Stimulated activated CD4-positive, alpha-beta T cell treated with anti-CD3 and anti-CD28 coated beads, Interleukin-4, amount 100 ng/mL, for 24 hours (primary cell): ENCODE measurements at places on chromosomes 6 and 20.

GRCh38 chr6:33080127-33081089 is 4.6 kb downstream of the HLA-DPB1 start:
- DNase-seq = no peak

GRCh38 chr20:48463096-48463720 is 364.6 kb downstream of the PREX1 start:
- DNase-seq = no peak

GRCh38 chr6:38099221-38099620 is 279.7 kb downstream of the ZFAND3 start:
- no peak for DNase-seq

- no peak for DNase-seq
Observed at GRCh38 chr6:152218887-152219286, 411.4 kb downstream of the ESR1 start.

GRCh38 chr20:64093013-64093503 is 8.9 kb upstream of the LKAAEAR1 start:
- DNase-seq = no peak

GRCh38 chr6:23511817-23512216 is 614.2 kb upstream of the NRSN1 start:
- no peak for DNase-seq

- DNase-seq = no peak
Observed at GRCh38 chr6:116326181-116326671, 44.5 kb upstream of the DSE start.

- DNase-seq = peak; percentile 12
Observed at GRCh38 chr6:38495922-38496635, 143.7 kb downstream of the BTBD9 start.

GRCh38 chr6:153790876-153791473 is 248.1 kb upstream of the OPRM1 start:
- no peak for DNase-seq

DNA sequence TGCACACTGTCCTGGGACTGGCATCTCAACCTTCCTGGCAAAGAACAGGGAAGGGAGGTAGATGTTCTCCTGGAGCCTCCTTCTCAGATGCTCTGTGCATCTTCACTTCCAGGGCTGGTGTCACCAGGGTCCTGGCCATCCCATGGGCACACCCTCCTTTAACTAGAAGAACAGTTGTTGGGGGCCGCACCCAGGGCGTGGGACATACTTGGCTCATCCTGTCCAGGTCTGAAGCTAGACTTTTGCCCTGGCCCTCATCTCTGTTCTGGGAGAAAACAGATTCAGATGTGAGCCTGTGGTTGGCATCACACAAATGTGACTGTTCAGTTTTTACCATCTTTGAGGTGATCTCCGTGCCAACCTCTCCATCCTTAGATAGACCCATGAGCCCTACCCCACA is 41.6 kb downstream of the FOXC1 start:
- DNase-seq = no peak

- DNase-seq = no peak
Observed at GRCh38 chr6:44653761-44654218, 266.3 kb downstream of the CDC5L start.

DNA sequence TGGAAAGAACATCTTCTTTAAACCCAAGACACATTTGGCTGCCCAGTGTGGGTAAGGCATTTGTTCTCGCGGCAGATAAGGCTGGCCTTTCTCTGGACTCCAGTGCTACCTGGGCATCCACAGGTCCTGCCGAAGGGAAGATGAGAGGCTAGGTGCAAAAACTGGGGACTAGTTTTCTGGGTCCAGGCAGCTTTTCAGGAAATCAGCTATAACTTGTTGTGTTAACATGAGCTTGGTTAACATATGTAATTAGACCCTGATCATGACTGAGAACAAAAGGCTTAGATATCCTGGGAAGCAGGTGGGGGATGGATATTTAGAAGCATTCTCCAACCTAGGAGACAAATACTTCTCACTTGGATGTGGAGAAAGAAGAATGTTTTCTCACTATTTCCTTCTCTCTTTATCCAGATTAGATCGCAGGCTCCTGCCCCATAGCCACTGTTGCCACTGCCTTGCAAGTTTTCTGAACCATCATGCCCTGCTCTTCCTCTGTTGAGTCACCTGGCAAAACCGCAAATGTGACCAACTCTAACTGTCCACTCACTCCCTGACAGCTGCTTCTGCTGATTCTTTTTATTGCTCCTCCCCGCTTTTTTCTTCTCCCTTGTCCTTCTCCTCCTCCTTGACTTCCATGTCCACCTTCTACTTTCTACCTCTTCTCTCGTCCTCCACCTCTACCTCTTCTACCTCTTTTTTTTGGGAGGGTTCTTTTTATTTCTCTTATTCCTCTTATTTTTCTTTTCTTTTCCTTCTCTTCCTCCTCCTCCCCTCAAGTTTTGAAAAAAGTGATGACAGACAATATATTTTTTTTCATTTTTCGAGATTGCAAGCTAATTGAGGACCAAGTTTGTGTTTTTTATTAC is 258.1 kb downstream of the UTRN start:
- no peak for DNase-seq

GRCh38 chr6:79784395-79784753 is 153.2 kb downstream of the SH3BGRL2 start:
- no peak for DNase-seq

- no peak for DNase-seq
Observed at GRCh38 chr6:141744194-141744925, 388.4 kb upstream of the GJE1 start.

- no peak for DNase-seq
Observed at GRCh38 chr6:37047346-37047688, 41.9 kb downstream of the FGD2 start.

GRCh38 chr6:4017834-4018170 is 61.1 kb downstream of the FAM217A start:
- DNase-seq = no peak

GRCh38 chr6:34709386-34709785 is 12.8 kb upstream of the ILRUN start:
- DNase-seq = no peak

DNA sequence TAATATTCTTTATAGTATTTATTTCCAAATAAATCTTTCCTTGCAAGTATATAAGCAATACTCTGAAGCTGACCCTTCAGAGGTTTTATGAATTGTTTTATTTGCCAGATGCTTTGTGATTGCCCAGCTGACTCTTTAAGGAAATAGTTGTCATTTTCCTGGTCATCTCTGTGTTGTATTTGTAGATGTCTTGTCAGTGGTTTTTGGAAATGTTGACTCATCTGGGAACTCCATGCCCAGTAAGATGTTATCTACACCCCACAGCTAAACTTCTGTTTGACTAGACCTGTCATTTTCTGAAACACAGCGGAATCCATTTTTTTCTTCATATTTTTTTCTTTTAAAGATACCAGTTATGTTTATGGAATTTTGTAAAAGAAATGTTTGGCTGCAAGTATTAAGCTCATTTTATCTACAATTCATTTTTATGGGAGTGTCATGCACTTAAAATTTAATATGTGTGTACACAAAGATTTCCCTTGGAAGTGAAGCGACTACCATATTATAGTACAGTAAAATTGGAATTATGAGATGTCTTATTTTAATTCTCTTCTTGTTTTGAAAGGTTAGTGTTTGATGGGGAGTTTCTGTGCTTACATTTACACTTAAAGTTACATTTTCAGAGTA is 491.0 kb downstream of the NKAIN2 start:
- no peak for DNase-seq

- DNase-seq = no peak
Observed at GRCh38 chr20:39049148-39049547, 87.0 kb downstream of the DHX35 start.

- no peak for DNase-seq
Observed at GRCh38 chr6:157095569-157095968, 227.8 kb downstream of the TMEM242 start.

- no peak for DNase-seq
Observed at GRCh38 chr6:26739811-26740210, 80.3 kb upstream of the ZNF322 start.
